Urothelium cell line (cell line): ENCODE measurements at places on chromosomes 12 and 14.

- DNase-seq, result no peak
Measured at GRCh38 chr14:105867961-105868599, 341.7 kb downstream of the TMEM121 start.

DNA sequence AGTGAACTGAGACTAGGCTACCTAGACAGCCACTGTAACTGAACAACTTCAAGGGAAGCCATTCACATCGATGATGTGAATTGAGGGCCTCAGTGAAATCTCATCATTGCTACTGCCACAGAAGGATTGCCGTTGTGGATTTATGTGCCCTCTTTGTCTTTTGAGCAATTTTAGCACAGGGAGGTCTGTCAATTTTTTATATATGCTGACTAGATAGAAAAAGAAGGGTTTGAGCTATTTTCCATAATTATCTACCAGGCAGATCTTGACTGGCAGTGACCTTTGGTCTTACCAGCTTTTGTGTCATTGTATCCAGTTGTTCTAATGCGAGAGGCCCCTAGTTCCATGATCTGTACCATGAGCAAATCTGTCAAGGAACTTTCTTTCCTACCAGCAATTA is 179.4 kb downstream of the ERC1 start:
- no peak for DNase-seq

- no peak for DNase-seq
Measured at GRCh38 chr14:75589931-75590330, 11.5 kb downstream of the FLVCR2 start.

DNA sequence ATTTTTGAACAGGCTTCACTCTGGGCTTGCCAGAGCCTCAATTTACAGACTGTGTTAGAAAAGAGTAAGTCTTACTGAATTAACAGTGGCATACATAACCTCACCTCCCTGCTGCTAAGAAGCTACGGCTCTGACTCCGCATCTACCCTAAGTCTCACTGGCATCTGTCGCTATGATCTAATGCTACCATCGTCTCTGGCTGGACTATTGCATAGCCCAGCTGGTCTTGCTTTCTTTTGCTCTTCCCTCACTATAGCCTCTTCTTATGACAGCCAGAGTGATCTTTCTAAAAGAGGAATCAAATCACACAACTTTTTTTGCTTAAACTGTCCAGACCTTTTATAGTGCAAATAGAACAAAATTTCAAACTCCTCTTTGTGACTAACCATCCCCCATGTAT is 81.1 kb downstream of the SLC24A4 start:
- no peak for DNase-seq

DNA sequence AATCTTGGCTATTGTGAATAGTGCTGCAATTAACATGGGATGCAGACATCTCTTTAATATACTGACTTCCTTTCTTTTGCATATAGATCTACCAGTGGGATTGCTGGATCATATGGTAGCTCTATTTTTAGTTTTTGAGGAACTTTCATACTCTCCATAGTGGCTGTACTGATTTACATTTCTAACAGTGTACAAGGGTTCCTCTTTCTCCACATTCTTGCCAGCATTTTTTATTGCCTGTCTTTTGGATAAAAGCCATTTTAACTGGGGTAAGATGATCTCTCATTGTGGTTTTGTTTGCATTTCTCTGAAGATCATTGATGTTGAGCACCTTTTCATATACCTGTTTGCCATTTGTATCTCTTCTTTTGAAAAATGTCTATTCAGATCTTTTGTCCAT is 8.4 kb downstream of the AMDHD1 start:
- DNase-seq, result no peak

DNA sequence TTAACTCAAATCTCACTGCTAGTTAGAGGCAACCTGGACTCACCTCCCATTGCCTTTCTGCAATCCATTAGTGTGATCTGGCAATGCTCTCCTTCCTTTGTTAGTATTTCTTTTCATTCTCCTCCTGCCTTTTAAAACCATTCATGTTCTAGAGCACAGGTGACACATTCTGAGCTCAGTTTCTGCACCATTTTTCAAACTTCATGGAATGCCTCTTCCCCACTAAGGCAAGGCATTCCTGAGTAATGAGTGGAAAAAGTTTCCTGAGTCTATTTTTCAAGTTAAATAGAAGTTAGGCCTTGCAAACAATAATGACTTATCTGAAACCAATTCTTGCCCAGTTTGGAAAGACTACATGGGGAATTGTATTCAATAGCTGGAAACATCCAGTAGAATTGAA is 1001.8 kb downstream of the BCL11B start:
- no peak for DNase-seq

DNA sequence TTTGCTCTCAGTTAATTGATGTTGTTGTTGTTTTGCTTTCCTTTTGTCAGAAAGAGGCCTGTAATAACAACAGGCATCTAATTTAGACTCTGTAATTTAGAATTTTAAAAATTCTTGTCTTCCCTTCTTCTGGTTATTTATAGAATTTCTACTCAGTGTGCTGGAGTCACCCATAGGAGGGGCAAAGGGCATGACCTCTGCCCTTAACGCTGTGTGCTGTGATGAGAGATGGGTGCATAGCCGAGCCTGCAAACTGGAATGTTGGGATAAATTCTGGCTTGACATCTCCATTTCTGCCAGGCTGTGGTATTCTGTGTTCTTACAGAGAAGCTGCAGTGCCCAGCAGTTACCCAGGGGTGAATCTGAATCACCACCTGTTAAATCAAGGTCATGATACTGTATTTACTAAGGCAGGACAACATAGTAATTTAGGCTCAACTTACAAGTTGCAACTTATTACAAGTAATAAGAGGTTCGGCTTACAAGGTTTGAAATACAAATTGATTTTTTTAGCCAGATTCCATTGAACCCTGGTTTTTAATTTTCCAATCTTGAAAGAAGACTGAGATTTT is 53.3 kb downstream of the TRAF3 start:
- no peak for DNase-seq

DNA sequence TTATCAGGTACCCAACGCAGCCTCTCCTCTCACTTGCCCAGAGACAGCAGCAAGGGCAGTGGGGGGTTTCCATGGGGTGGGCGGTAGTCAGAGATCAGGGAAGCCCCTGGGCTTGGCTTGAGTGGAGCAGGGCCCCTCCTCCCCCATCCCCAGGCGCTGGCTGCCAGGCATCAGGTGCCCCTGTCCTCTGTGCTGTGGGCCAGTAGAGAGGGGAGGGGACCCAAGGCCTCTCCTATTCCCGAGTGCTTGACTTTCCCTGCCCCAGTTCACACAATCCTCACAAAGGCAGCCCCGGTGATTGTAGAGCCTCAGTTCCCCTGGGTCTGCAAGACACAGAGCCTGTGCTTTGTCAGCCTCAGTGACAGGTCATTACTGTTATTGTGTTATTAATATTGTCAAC is 57.7 kb downstream of the MVK start:
- no peak for DNase-seq

- DNase-seq, result no peak
Measured at GRCh38 chr12:76569685-76570604, 10.4 kb upstream of the OSBPL8 start.

DNA sequence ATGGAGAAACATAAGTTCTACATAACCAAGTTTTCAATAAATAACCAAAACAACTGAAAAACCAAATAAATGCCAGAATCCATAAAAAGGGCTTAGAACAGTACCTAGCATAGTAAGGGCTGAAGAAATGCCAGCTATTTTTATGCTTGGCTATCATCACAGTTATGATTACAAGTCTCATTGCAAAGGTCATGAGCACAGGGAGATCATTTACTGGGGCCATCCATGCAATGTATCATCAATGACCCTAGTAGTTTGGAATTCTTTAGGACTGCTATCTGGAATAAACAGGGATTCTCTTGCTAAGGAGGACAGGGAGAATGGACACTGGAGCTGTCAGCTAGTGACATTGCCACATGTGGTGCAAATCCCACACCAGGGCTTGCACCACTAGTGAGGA is 92.5 kb upstream of the NAP1L1 start:
- no peak for DNase-seq

GRCh38 chr12:104197264-104197663 is 18.3 kb upstream of the TXNRD1 start:
- DNase-seq, result no peak

DNA sequence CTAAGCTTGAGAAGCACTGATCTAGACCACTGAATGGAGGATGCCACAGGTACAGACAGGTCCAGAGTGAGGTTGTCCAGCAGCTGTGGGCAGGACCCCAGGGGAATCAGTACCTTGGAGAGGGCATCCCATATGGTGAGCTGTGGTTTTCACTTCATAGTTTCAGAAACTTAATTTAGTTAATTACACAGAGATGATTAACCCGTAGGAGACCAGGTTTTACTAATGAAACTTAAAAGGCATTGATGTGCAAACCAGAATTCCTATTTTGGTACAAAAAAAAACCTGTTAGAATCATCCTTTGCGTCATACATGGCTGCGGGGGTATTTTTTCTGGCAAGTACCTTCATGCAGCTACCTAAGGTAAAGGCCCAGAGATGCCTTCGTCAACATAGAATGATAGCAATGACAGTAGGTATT is 159.3 kb downstream of the DACT1 start:
- DNase-seq, result no peak

GRCh38 chr12:3834774-3835173 is 38.4 kb downstream of the PARP11 start:
- DNase-seq, result no peak

- DNase-seq, result no peak
Measured at GRCh38 chr12:64091186-64091585, 130.9 kb downstream of the KICS2 start.

GRCh38 chr12:53782093-53782703 is 30.4 kb upstream of the CISTR start:
- no peak for DNase-seq

GRCh38 chr14:85556267-85556666 is 26.3 kb downstream of the FLRT2 start:
- no peak for DNase-seq

GRCh38 chr12:95820096-95820703 is 29.6 kb upstream of the NTN4 start:
- DNase-seq, result peak; percentile 56

DNA sequence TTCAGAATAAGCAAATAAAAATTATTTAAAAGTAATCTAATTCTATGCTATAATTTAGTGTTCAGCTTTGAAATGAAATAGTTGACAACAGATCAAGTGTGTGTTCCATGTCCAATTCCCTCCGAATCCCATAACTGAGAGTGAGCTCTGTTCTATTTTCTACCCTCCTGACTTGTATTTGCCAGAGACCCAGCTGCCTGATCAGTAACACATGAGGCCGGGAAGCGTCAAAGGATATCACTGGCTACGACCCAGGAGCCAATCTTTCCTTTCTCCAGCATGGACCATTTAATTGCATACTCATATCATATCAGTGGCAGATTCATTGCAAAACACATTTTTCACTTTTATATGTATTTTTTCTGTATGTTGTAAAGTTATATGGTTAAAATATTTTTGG is 108.8 kb upstream of the TSPAN8 start:
- DNase-seq, result no peak
